ENCODE measurements at places on chromosomes 3 and 15.

DNA sequence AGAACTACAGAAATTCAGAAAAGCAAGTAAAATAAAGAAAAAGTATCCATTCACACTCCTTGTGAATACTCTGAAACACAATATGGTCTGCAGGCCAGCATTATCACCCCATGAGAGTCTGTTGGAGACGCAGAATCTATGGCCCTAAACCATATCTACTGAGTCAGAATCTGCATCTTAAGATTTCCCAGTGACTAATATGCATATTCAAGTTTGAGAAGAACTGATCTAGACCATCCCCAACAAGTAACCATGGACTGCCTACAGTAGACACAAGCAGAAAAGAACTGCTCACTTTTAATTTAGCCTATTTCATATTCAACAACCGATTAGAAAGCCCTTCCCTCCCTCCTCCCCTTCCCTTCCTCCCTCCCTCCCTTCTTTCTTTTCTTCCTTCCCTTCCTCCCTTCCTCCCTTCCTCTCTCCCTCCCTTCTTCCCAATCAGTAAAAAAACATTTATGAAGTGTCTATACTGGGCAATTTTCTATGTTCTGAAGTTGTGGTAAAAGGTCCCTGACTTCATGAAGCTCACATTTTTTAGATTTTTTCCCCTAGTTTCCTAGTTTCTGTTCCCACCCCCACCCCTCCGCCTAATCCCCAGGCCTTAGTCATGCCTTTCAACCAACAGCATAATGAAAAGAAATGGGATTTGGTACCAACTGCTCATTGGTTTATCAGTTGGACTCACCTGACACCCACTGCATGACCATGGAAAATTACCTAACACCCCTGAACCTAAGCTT lies 125.2 kb downstream of the CNTN3 start:
- DNase-seq: no peak

GRCh38 chr3:194314388-194315068 lies 36.6 kb downstream of the CPN2 start:
- no peak for DNase-seq

- DNase-seq: no peak
Measured at GRCh38 chr3:28124882-28125281, 116.5 kb upstream of the CMC1 start.

GRCh38 chr3:98793971-98794370 lies 30.8 kb downstream of the ST3GAL6 start:
- no peak for DNase-seq

GRCh38 chr3:130340766-130341165 lies 4.7 kb upstream of the COL6A5 start:
- DNase-seq: no peak

GRCh38 chr3:111662907-111663306 lies 67.8 kb upstream of the ZBED2 start:
- DNase-seq: no peak

- DNase-seq: peak; percentile 45
Measured at GRCh38 chr3:58350627-58351013, 17.9 kb downstream of the PXK start.

GRCh38 chr3:52029053-52029452 lies 27.3 kb downstream of the DUSP7 start:
- no peak for DNase-seq

- no peak for DNase-seq
Measured at GRCh38 chr15:100911086-100911485, 8.1 kb upstream of the LRRK1 start.

DNA sequence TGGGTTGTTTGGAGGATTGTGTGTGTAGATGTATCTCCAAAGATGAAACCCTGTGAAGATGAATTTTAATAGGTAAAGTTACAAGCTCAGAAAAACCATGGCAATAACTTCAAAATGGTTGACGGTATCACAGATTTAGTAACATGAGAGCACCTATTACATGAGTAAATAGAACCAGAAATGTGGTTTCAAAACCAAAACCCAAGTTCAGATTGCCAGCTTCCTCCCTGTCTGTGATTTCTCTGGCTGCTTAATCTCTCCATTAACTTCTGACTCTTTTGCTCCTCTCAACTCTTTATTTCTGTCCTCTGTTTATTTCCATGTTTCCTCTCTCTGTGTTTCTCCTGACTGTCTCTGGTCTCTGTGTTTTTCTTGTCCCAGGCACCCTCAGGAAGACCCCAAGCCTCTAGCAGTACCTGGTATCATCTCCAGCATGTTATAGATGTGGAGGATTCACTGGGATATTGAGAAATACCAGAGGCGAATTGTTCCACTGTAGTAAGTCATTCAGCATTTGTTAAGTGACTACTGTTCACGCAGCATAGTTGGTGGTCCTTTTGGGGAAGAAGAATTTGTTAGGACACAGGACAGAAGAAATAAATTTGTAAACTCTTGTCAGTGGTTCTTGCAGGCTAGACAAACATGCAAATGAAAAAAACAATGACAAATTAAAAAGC lies 138.8 kb downstream of the BBX start:
- DNase-seq: no peak

DNA sequence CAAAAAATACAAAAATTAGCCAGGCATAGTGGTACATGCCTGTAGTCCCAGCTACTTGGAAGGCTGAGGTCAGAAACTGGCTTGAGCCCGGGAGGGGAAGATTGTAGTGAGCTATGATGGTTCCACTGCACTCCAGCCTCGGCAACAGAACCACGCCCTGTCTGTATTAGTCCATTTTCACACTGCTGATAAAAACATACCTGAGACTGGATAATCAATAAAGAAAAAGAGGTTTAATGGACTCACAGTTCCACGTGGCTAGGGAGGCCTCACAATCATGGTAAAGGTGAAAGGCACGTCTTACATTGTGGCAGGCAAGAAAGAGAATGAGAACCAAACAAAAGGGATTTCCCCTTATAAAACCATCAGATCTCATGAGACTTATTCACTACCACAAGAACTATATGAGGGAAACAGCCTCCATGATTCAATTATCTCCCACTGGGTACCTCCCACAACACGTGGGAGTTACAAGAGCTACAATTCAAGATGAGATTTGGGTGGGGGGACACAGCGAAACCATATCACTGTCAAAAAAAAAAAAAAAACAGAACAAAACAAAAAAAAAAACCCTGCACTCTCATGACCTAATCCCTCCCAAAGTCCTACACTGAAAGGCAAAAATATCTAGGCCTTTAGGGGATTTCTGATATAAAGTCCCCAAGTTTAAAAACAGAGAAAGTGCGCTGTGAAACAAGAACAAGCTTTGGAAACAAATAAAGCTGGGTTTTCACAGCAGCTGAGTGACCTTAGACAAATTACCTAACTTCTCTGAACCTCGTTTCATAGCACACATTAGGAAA lies 224.7 kb downstream of the IGSF11 start:
- no peak for DNase-seq

DNA sequence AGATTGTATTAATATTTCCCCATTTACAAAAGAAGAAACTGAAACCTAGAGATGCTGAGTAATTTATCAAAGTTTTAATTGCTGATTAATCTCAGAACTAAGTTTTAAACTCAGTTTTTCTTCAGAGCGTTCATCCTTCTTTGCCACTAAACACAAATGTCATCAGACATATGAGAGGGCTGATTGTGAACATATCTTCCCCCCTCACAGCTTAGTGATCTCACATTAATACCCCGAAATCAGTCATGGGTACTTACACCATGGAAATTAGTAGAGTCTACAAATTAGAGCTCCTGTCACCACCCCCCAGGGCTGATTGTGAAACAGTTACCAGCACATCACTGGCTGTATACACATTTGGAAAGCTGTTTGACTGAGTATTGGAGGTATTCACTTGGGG lies 189.3 kb upstream of the SGO1 start:
- no peak for DNase-seq

Measured in activated CD8-positive, alpha-beta memory T cell treated with anti-CD3 and anti-CD28 coated beads, Interleukin-2, amount 10 ng/mL, durations not matched to agents 7 days and 5 days (primary cell).